ENCODE measurements at places on chromosomes 16 and 17.

GRCh38 chr16:60686824-60687223 is 1349.4 kb downstream of the CDH8 start:
- no peak for DNase-seq

DNA sequence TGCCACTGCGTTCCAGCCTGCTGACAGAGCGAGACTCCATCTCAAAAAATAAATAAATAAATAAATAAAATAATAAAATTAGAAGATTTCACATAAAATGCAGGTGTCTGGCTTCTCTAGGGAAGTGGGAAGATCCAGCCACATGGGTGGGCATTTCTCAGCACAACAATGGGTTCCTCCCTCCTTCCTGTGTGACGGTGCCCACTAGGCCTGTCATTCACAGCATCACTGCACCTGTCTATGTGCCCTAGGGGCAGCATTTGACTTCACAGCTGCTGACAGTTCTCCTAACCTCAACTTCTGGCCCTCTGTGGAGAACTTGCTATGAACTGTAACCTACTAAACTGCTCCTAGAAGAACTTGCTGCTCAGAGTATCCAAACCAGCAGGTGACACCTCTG is 3.0 kb downstream of the ABHD15 start:
- no peak for DNase-seq

DNA sequence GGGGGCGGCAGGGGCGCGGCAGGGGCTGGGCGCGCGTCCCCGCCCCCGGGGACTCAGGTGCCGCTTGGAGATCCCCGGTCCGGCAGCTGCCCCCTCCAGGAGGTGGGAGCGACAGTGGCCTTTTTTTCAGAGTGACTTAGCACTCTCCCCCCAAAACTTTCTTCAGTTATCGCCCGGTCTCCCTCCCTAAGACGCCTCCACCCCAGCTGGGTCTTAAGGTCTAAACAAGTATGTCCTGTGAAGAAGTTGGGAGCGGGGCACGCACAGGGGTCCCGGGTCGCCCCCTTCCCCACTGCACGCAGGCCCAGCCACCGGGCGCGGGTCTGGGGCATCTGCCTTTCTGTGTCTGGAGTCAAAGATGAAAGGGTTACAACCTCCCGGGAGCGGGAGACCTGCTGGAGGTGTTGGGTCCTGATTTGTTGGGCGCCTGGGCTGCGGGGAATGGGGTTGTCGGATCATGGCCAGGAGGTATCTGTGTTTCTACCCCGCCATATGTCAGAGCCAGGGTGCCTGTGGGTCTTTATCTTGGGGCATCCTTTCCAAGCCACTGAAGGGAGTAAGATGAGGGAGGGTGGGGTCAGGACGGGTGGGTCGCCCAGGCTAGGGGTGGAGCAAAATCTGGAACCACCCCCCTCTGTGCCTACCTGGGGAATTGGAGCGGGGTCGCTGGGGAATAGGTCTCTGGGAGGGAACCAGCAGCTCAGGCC is 757 bp downstream of the FMNL1 start:
- DNase-seq = no peak

- no peak for DNase-seq
Measured at GRCh38 chr17:35073183-35073790, 9.8 kb upstream of the RFFL start.

- no peak for DNase-seq
Measured at GRCh38 chr17:47376247-47376646, 52.5 kb downstream of the EFCAB13 start.

DNA sequence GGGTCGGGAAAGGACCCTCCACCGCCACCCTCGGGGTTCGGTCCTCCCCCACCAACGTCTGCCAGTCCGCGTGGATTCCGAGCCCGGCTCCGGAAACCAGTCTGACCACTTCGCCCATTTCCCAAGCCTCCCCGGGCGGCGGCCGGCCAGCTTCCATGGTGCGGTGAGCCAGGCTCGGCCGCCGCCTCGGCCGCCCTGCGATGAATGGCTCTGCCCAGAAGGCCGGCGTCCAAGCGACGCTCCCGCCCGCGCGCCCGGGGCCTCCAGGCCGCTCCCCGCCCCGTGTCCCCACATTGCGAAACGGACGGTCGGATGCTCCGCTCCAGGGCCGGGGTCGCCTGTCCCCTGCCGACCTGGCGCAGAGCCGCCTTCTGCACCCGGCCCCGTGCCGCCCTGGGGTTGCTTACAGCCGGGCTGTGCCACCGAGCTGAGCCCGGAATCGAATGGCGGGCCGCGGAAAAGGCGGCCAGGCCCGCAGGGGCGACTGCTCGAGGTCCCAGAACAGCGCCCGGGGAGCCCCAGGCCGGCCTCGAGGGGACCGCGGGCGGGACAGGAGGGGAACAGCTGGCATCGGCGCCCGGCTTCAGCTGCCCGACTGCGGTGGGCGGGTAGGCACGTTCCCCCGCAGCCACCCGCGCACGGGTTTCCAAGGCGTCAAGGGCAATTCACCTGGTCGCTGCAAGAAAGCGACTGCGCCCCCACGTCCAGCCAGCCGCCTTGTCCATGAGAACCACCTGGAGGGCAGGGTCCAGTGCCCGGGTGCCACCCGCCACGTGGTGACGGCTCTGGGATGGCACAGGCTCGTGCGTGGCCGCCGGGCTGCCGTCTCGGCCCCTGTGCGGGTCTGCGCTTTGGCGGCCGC is 18.3 kb upstream of the CBX8 start:
- no peak for DNase-seq

- DNase-seq = no peak
Measured at GRCh38 chr17:1830288-1830687, 483 bp downstream of the RPA1 start.

DNA sequence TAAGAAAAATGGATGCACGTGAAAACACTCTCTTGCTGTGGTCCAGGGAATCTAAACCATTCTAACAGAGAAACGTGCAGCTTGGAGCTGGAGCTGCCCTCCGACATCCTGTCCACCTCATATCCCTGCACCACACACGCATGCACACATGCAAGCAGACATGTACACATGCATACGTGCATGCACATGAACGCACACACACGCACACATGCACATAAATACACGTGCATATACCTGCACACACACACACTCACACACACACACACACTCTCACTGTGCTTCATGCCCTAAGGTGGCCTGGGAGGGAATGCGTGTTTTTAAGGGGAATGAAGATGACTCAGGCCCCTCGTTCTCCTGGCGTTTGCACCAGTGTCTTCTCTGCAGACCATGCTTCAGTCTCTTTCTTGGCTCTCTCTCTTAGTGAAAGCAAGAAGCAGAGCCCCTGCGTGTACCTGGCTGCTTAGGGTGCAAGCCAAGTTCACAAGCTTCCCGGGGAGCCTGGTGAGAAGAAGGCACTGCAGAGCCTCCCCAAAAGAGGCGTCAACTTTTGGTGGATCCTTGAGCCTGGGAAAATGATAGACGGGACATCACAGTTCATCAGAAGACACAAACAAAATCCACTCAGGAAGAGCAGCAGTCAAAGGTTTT is 72.8 kb downstream of the GOSR1 start:
- DNase-seq = no peak

GRCh38 chr16:8924214-8924613 is 39.5 kb downstream of the USP7 start:
- no peak for DNase-seq

GRCh38 chr16:80788027-80788426 is 16.4 kb downstream of the CDYL2 start:
- DNase-seq = no peak

DNA sequence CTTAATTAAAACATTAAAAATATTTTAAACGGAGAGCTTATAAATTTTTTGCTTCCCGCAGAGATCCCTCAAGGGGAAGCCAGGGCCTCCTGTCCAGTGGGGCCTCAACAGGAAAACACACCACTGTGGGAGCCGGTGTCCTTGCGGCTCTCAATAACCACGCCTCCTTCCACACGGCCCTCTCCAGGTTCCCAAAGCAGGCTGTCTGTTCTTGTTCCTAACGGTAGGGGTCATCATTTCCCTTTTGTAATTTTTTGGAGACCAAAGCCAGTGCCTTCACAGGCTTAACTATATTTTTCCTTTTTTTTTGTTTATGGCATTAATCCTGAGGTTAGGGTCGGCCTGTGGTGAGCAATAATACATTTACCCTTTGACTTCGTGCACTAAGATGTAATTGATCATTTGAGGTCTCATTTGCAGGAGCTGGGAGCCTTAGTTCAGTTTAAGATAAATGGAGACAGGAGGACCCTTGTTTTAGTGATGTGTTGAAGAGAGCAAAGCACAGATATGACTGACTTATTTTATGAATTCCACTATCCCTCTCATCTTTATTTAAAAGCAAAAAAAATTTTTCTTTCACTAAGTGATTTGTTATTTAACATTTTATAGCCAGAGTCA is 77.5 kb upstream of the N4BP1 start:
- DNase-seq = no peak

GRCh38 chr17:44655983-44656710 is at the start of gene MEIOC:
MEIOC (plus strand) TSS chr17:44656468; CDS start chr17:44656614, 146 bp downstream.
- DNase-seq = no peak

- no peak for DNase-seq
Measured at GRCh38 chr17:38418062-38418692, 10.1 kb upstream of the ARHGAP23 start.

GRCh38 chr17:56908001-56908542 is 5.8 kb downstream of the TRIM25 start:
- DNase-seq = no peak

- DNase-seq = no peak
Measured at GRCh38 chr16:20301840-20302239, 25.5 kb downstream of the GP2 start.

All from T-helper 17 cell (primary cell).